ENCODE measurements at places on chromosomes 16 and 17.

GRCh38 chr16:54068212-54068611, 218.4 kb downstream of the IRX3 start:
- no peak for DNase-seq

DNA sequence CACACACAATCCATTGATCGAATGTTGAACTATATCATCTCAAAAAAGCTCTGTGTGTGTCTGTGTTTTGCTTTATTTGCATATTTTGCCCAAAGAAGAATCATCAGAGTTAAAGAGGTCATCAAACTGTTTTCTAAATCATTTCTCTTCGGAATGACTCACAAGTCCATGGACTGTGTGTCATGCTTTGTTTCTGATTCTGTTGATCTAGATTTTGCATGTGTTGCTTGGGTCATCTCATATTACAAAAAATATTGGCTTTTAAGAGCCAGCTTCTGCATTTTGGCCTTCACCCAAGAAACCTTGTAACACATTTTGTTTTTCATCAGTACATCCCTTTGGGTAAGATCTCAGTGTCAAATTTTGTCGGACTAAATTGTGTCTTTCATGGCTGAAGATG, 471.2 kb upstream of the HSBP1 start:
- DNase-seq: no peak

GRCh38 chr17:3573246-3574100, 15.9 kb upstream of the TRPV3 start:
- DNase-seq: no peak

DNA sequence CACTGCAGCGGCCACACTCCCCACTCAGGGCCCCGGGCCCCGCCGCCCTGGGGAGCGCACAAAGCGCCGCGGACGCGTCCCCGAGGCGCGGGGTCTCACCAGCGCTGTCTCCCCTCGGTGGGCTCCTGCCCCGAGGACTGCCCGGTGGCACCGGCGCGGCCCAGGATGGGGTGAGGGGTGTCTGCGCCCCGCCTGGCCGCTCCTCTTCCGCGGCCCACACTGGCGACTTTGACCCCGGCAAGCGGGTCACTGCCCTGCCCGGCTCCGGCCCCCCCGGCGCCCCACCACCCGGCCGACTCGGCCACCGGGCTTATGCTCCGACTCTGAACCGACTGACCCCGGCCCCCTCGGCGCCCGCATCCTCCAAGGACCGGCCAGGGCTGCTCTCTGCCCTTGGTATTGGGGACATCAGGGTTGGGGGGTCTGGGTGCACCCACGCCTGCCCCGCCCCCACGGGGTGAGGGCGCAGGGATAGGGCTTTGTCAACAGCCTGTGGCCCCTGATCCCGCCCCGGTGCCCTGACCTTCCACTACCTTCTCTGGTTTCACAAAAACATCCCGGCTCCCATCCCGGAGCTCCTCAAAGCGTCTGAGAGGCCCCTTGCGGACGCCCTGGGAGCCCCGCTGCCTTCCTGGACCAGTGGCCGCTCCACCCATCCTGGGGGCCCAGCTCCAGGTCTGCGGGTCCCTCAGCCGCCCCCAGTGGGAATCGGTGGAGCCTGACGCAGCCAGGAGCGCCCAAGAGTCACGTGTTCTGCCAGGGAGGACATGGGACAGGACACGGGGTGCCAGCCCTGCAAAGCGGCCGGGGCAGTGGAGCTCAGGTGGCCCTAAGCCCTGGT, 829 bp downstream of the GCGR start:
- DNase-seq: no peak

Data from GM12865 (cell line).